ENCODE measurements at places on chromosomes 12 and 14.

DNA sequence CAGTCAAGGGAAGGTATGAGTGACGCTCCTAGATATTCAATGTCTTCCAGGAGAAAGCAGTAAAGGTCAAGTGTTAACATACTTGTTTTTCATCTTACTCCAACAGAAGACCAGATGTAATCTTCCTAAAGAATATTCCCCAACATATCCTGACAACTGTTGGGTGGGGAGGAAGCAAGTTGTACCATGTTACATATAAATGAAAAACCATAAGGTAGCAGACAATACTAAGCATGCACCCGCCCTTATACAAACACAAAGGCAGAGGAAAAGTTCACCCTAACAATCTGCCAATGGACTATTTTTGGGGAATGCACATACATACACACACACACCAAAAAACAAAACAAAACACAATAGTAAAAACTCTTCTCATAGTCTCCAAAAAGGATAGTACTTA is 90.2 kb upstream of the FERMT2 start:
- no peak for DNase-seq

GRCh38 chr14:34620839-34621238 is 9.1 kb downstream of the SNX6 start:
- DNase-seq = no peak

DNA sequence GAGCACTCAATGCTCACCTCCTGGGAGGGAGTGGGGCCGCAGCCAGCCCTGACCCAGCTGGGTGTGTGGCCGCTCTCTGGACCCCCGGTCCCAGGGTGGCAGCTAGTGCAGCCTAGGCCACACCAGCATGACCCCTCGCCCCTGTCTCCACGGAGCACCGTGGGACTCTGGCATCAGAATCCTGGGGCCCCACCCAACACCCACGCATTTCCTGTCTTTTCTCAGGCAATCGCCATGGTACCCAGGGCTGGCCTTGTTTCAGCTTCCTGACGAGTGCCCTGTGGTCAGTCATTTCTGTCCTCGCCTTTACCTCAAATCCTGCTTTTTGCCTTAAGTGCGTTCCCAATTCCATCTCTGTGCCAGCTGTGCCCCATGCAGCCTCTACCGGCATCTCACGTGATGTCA is 15.9 kb downstream of the PACS2 start:
- no peak for DNase-seq

DNA sequence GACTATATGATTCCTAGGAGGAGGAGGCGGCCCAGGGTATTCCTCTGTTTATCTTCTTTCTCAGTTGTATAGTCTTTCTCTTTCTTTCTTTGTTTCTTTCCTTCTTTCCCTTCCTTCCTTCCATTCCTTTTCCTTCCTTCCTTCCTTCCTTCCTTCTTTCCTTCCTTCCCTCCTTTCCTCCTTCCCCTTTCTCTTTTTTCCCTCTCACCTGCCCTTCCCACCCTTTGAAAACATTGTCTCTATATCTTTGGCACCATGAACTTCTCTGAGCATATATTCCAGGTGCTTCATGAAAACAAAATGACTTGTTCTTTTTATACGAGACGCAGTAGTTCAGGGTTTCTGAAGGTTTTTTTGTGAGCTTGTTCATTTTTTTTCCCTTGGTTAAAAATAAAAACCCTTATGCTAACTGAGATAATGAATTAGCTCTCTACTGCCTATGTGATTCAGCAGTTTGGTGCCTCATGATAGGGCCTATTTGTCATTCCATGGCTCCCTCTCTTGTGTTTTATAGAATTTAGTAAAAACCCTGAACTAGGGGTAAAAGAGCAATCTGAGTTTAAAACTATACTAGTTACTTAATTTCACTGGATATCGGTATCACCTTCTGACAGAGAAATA is 3.2 kb upstream of the TESPA1 start:
- DNase-seq = no peak

- no peak for DNase-seq
Observed at GRCh38 chr12:82757059-82757458, 70.4 kb downstream of the TMTC2 start.

- no peak for DNase-seq
Observed at GRCh38 chr12:13194401-13195110, 2.0 kb upstream of the EMP1 start.

DNA sequence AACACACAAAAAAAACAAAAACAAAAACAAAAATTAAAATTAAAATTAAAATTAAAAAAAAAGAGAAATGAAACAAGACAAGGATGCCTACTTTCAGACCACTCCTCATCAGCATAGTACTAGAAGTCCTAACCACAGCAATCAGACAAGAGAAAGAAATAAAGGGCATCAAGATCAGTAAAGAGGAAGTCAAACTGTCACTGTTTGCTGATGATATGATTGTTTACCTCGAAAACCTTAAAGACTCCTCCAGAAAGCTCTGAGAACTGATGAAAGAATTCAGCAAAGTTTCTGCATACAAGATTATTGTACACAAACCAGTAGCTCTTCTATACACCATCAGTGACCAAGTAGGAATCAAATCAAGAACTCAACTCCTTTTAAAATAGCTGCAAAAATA is 29.2 kb downstream of the ALG10 start:
- DNase-seq = no peak

- DNase-seq = no peak
Observed at GRCh38 chr12:59708064-59708463, 112.2 kb downstream of the SLC16A7 start.
